ENCODE measurements at places on chromosomes 16 and 17. TPM values are rescaled to one million over a fixed set of nuclear protein-coding genes. Genes with fewer than 3 reads are reported as not detected.
A peak's percentile ranks its signal among the peaks of the same experiment; 100 is the strongest.

DNA sequence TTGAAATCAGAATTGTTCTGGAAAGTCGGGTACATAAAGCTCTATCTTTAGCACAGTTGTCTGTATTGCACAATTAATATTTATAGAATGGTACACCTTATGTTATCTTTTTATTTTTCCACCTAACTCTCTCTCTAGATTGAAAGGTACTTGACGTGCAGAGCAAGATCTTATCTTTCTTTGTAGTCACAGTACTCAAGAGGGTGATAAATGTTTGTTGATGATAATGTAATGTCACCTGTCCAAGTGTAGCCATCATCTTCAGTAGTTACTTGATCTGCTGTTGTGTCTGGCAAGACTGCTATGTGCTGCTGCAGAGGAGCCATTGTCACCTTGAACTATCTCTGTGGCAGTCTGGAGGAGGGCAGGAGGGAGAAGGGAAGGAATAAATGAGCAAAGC, 5.3 kb downstream of the HMOX2 start:
- no peak for DNase-seq

- DNase-seq: peak; percentile 18
These were observed 35.6 kb downstream of the RPA1 start for GRCh38 chr17:1865252-1866037.

NMT1 gene
- 39.0 TPM for polyA plus RNA-seq

DNA sequence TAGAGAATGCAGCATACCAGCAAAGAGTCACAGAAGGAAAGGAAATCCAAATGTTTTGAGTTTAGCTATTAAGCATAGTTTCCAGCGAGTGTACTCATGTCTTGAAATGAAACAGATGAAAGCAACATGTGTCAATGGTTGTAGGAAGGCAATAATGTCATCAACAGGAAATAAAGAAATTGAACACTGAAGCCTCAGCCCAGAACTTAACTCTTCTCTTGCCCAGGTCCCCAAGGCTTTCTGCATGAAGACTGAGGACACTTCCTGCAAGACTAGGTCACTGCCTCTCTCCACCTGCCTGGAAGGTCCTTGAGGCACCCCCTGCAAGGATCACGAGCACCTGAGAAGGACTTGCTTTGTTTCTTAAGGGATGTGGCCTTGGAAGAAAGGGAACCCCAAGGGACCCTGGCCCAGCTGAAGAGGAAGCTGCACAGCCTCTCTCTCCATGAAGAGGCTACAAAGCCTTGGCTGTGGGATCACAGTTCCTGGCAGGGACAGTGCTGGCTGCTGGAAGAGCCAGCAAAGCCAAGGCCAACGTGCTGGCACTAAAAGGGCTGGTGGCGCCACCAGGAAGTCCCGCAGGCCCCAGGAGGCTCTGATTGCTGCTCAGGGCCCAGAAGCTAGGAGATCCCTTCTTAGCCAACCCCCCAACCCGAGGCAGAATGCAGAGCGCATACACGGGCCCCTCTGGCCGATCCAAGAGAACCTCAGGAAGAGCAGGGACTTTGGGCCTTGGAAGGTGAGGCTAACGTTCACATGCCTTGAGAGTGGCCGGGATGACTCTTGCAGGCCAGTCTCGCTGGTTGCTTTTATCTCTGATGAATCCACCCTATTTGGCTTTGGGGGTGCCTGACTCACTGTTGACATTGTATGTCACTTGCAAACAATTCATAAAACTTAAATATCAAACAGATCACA, 23.4 kb upstream of the AXIN2 start:
- peak; percentile 26 for DNase-seq

NIP7 gene
- 16.7 TPM for polyA plus RNA-seq

GRCh38 chr17:39556423-39556822, 51.3 kb downstream of the NEUROD2 start:
- no peak for DNase-seq

- peak; percentile 82 for DNase-seq
These were observed 280.2 kb downstream of the SEC14L1 start for GRCh38 chr17:77420804-77421629.

- DNase-seq: no peak
These were observed 6.6 kb upstream of the EFCAB13 start for GRCh38 chr17:47317119-47317518.

DNA sequence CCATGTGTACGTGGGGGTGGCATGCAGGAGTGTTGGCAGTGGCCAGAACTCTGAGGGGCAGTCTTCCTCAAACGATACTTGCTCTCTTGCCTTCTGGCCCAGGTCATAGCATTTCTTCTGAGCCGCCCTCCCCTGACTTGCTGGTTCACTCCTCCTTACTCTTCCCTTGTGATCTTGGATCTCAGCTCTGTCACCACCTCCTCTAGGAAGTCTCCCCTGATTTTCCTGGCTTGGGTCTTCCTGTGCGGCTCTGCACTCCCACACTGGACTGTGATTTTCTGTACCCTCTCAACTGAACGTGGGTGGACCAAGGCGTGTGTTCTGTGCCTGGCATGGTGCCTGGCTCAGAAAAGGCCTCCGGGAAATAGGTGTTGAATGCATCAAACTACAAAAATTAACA, 2.9 kb downstream of the EPN3 start:
- no peak for DNase-seq

CTF1 gene
- 13.5 TPM for polyA plus RNA-seq

DNA sequence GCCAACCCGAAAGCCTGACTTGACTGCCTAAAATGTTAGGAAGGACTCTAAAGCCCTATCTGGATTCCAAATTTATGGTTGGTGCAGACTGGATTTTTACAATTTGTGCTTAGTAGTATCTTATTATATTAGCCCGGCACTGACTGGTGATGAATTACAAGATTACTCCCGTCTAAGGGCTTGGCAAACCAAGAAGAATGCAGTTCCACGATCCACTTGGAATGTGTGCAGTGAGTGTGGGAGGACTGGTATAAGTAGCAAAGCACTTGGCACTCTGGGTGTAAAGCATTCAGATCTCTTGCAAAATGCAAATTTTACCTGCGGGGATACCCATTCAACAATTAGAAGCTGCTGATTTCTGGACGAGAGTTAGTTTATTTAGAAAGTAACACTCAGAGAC, 539.4 kb downstream of the MAF start:
- DNase-seq: no peak
